Activated CD4-positive, alpha-beta T cell treated with anti-CD3 and anti-CD28 coated beads, Interleukin-2, amount 50 U/mL, for 1 hour (primary cell): ENCODE measurements at places on chromosomes 5 and 9.

GRCh38 chr9:23769307-23769935 is 56.6 kb downstream of the ELAVL2 start:
- DNase-seq = no peak

GRCh38 chr5:4023753-4024335 is 428.2 kb downstream of the IRX1 start:
- DNase-seq = no peak

DNA sequence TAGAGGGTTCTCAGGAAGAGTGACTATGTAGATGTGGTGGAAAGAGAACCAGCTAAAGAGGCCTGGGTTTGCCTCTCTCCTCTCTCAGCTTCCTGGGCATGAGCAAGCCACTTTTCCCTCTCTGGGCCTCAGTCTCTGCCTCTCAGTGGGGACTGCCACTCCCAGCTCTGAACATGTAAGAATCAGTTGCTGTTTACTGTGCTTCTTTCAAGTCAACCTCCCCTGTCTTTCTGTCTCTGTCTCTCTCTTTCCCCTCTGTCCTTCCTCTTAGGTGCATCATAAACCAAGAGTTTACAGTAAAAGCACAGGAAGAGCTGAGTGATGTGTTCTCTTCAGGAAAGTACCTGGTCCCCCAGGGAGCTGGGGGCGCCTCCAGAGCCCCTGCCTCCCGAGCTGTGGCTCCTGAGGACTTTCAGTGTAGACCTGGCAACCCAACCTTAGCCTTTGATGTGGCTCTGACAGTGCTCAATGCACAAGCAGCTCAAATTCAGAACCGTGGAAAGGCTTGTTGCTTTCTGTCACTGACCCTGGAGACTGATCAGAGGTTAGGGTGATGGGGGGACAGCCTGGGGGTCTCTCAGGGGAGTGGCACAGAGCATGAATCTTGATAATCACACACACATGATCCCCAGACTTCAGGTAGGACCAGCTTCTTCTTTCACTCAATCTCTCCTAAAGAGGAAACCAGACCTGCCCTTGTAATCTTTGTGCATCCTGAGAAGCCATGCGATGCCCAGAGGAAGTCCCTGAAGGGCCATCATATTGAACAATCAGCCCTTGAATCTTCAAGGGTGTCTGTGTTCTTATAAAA is 59.4 kb upstream of the TNFSF8 start:
- peak; percentile 14 for DNase-seq

DNA sequence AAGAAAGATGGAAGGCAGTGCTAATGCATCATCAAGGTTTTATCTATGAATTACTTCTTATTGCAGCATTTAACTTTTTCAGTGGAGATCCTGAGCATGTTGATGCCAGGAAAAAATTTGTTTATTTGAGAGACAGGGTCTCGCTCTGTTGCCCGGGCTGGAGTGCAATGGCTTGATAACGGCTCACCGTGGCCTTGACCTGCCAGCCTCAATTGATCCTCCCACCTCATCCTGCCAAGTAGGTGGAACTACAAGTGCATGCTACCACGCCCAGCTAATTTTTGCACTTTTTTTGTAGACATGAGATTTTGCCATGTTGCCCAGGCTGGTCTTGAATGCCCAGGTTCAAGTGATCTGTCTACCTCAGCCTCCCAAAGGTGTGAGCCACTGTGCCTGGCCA is 47.2 kb downstream of the AOPEP start:
- no peak for DNase-seq

- DNase-seq = no peak
These were observed 231.3 kb downstream of the ENC1 start for GRCh38 chr5:74409166-74409706.

DNA sequence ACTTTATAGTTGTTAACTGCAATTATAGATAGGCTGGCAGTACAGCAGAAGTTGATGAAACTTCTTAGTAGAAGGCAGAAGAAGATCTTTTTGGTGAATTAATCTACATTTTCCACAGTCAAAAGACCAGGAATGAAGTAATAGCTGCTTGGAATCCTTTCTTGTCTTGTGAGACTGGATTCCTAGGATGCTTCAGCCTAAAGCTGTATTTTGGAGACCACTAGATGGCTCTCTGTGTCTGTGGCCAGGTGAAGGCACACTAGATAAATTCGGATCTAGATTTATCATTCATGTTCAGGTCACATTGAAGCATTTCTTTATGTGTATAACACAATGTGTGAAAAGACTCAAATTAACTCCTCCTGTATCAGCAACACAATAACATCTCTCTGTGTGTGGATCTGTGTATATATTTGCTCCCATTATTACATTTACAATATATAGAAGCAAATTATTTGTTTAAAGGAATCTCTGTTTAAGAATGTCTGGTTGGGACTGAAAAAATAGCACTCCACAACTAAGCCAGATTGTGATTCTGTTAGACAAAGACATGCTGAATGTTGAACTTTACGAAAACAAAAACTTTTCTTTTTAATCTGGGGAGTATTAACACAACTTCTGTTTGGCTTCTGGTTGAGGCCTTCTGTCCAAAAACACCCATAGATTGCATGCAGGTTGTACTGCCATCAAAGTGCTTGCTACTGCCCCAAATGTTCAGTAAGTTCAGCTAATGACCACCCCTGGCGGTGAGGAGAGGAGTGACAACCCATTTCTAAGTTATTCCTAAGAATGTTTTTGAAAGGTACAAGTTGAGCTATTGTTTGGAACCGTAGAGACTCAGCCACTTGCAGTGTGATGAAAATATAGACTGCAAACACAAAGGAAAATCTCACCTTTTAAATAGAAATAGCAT is 10.6 kb downstream of the GRIN3A start:
- DNase-seq = no peak

GRCh38 chr9:85909390-85909789 is 31.6 kb upstream of the NAA35 start:
- no peak for DNase-seq

DNA sequence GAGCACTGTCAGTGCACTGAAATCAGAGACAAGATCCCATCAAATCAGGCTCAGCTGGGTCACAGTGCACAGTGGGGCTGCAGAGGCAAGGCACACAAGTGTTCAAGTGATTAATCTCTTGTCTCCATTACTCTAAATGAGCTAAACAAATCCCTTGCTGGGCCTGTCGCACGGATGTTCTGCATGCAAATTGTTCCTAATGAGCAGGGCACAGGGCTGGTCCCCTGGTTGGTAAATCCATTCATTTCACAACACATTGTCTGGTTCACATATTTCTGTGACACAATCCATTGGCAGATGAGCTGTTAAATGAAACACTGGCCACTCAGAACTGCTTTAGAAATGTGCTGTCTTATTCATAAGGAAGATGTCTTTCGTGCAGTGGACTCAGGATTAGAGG is 167.9 kb upstream of the BRINP1 start:
- DNase-seq = no peak

- DNase-seq = no peak
These were observed 55.4 kb downstream of the GOLM1 start for GRCh38 chr9:86043999-86044398.

DNA sequence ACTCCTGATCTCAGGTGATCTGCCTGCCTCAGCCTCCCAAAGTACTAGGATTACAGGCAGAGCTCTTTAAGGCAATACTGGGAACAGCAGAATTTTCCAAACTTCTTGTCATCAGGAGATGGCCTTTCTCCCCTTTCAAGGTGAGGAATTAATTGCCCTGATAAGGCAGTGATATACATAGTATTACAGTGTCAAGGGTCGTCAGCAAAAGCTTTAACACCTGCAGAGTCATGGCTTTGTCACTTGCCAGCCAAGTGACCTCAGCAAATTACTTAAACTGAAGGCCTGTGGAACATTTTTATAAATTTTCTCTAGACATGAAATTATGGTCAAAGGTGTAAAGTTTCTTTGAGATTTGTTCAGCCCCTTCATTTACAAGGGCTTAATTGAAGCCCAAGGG is 59.5 kb downstream of the FBXO38 start:
- DNase-seq = no peak

- DNase-seq = no peak
These were observed 120.1 kb upstream of the LPAR1 start for GRCh38 chr9:111158363-111158762.

GRCh38 chr5:172823840-172824362 is 10.2 kb upstream of the ERGIC1 start:
- DNase-seq = no peak

DNA sequence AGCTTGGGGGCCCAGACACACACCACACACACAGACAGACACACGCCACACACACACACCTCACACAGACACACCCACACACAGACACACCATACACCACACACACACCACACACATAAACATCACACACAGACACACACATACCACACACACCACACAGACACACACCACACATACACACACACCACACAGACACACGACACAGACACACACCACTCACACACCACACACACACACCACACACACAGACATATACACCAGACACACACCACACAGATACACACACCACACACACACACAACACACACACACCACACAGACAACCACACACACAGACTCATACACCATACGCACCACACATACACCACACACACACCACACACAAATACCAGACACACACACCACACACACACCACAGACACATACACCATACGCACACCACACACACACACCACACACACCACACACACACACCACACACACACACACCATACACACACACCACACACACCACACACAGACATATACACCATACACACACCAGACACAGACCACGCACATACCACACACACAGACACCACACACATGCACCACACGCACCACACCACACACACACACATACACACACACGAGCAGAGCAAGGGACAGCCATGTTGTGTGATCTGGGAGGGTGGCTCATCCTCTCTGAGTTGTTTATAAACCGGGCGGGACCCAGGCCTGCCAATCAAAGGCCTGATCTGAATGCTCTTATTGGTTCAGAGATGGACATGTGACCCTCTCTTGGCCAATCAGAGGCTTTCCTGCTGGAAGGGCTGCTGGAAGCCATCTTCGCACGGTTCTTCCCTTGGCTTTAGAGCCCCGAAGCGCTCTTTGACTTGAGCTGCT is 148.3 kb downstream of the GAPVD1 start:
- peak; percentile 35 for DNase-seq

DNA sequence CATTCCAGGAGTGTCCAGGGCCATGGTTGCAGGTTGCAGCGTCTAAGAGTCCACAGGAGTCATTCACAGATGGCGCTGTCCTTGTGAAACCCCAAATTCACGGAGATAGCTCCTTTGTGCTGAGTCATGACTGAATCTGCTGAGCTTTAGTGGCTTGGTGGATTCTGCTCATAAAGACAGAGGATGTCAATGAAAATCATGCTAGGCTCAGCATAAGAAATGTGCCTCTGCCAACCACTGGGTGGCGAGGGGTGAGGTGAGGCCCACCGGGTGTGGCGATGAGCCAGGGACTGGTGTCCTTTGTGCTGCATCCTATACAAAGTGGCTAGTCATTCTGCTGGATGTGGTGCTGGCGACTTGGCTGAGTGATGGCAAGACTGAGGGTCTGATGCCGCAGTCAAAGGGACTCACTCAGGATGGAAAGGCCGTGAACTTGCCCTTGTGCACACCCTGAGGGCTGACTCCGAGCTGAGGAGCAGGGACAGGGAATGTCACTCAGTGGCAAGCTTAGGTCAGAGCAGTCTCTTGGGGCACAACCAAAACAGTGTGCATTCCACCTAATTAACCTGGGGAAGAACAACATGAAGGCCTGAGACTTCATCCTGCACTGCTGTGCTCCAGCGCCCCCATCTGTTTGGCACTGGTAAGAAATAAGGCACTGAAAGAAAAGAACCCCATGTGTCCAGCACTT is 71.5 kb downstream of the DAP start:
- no peak for DNase-seq

- no peak for DNase-seq
These were observed 522.7 kb downstream of the HTR1A start for GRCh38 chr5:63439537-63439936.

GRCh38 chr5:62268792-62269191 is 37.2 kb upstream of the KIF2A start:
- no peak for DNase-seq

DNA sequence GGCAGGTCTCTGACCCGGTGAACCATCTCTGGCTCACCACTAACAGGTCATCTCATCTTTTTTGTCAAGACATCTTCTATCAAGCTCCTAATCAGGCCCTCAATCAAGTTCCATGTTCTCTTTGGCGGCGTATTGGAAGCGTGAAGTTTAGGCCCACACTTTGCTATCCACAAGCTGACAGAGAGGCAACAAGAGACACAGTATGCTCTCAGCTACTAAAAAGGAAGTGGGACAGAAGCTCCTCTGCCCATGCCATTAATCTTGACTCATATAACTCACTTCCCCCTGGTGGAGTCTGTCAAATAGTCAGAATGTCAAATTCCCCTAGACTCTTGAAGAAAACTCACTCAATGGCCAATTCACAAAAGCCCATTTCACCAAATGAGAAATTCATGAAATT is 77.6 kb upstream of the TMC1 start:
- no peak for DNase-seq

GRCh38 chr9:128420060-128420650 is 502 bp upstream of the CERCAM start:
- DNase-seq = peak; percentile 53

GRCh38 chr5:35908228-35908627 is 30.2 kb downstream of the CAPSL start:
- no peak for DNase-seq

- DNase-seq = no peak
These were observed 78.4 kb downstream of the NDFIP1 start for GRCh38 chr5:142186857-142187594.

GRCh38 chr5:93236807-93237421 is 344.1 kb downstream of the NR2F1-AS1 start:
- DNase-seq = no peak

DNA sequence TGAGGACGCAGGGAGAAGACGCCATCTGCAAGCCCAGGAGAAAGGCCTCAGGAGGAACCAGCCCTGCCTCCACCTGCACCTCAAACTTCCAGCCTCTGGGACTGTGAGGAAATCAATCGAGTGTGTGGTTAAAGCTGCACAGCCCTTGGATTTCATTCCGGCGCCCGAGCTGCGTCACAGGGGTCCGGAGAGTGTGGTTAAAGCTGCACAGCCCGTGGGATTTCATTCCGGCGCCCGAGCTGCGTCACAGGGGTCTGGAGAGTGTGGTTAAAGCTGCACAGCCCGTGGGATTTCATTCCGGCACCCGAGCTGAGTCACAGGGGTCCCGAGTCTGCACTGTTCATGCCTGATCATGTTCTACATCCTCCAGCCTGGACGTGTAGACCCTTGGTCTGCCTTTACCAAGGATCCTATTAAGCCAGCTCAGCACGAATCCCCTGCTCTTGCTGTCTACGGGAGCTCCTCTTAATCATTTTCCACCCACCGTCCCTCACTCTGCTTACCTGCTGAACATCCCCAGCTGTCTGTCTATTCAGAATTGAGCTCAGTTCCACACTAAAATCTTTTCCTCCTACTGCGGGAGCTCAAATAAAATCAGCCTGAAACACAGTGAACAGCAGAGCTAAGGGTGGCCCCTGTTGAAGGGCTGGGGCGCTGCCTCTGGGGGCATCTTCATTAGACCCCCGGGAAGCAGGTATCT is 73.0 kb upstream of the OLFM1 start:
- no peak for DNase-seq
